ENCODE measurements at places on chromosomes 2 and 18. TPM values are rescaled to one million over a fixed set of nuclear protein-coding genes. Genes with fewer than 3 reads are reported as not detected.

GRCh38 chr2:224841910-224842309 is 125.7 kb upstream of the CCDC195 start:
- no peaks in the 10 kb centered on the region for H3K4me1 ChIP-seq
- DNase-seq, result no peak
- H3K27me3 ChIP-seq, result no peaks in the 10 kb centered on the region
- peaks cover 86% of the 10 kb centered on the region for H3K36me3 ChIP-seq

ECEL1 gene
- not detected for total RNA-seq

PKP4 gene
- total RNA-seq, result 43.1 TPM

ARL6IP6 gene
- total RNA-seq, result 37.4 TPM

All from activated CD4-positive, alpha-beta T cell treated with anti-CD3 and anti-CD28 coated beads, Interleukin-2, amount 10 ng/mL, durations not matched to agents 7 days and 5 days (primary cell).